ENCODE measurements at places on chromosomes 13 and 19. TPM values are rescaled to one million over a fixed set of nuclear protein-coding genes. Genes with fewer than 3 reads are reported as not detected.

DNA sequence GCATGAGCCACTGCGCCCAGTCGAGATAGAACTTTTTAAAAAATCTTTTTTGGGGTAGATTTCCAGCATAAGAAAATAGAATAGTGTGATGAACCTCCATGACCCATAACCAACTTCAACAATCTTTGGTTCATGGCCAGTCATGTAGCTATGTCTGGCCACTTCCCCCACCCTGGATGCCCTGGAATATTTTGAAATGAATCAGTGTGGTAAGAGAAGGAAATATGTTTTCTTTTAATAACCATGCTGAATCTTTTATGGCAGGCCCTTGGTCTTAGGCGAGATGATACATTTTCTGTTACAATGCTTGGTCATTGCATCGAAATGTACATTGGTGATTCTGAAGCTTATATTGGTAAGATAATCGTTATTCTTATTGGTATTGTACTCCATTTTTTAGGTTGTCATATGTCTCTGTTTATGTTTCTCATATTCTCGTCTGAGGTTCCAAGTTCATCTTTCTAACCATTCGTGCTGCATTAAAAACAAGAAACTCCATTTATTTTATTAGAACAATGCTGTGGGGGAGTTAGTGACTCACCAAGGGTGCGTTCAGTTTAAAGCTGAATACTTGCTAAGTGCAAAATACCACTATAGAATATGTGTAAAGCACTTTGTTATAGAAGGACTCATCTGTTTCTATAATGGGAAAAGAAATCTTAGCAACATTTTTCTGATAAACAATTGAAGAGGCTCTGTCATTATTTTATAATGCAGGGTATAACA lies 16.4 kb upstream of the UPF3A start:
- H3K4me3 ChIP-seq = no peak overlapping the region
- DNase-seq = no peak
- H3K27me3 ChIP-seq = no peaks in the 10 kb centered on the region
- no peak overlapping the region for H3K27ac ChIP-seq
- H3K4me1 ChIP-seq = no peaks in the 10 kb centered on the region

- no peak overlapping the region for H3K4me3 ChIP-seq
- H3K36me3 ChIP-seq = no peaks in the 10 kb centered on the region
- DNase-seq = peak; percentile 48
- no peak overlapping the region for H3K27ac ChIP-seq
- no peaks in the 10 kb centered on the region for H3K4me1 ChIP-seq
Observed at GRCh38 chr13:45879666-45880065, 28.1 kb upstream of the SIAH3 start.

The ZBTB32 gene
- 0.46 TPM for polyA plus RNA-seq

DNA sequence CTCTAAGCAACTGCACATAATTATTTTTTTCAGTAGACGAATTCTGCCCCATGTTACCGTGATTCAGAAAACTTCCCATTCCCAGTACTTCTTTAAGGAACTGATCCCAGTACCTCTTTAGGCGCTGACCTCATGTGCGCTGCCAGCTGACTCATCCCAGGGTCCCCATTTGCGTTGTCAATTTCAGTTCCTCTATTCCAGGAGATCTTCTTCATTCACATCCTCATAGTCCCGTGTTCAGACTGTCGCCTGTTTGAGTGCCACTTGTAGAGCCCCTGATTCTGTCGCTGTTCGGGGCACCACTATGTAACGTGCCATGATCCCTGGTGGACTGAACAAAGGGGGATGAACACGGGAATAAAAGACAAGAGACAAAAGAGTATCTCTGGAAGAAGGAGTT lies 16.4 kb downstream of the FPR3 start:
- no peaks in the 10 kb centered on the region for H3K36me3 ChIP-seq
- DNase-seq = no peak
- H3K4me1 ChIP-seq = peaks cover 7% of the 10 kb centered on the region
- no peak overlapping the region for H3K4me3 ChIP-seq
- no peak overlapping the region for H3K27ac ChIP-seq

DNA sequence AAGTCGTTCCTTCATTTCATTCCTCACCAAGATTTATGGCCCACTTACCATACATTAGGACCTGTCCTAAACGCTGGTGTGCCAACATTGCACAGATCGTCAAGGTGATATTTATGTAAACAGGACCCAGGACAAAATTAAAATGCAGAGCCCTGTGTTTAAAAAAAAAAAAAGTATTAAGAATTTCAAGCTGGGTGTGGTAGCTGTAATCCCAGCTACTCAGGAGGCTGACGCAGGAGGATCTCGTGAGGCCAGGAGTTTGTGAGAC lies 6.5 kb upstream of the ZNF444 start:
- peaks cover 46% of the 10 kb centered on the region for H3K4me1 ChIP-seq
- H3K27ac ChIP-seq = peak overlapping the region; percentile 5
- no peaks in the 10 kb centered on the region for H3K27me3 ChIP-seq
- no peaks in the 10 kb centered on the region for H3K36me3 ChIP-seq
- H3K4me3 ChIP-seq = no peak overlapping the region

The KLF16 gene
- polyA plus RNA-seq = 7.6 TPM

DNA sequence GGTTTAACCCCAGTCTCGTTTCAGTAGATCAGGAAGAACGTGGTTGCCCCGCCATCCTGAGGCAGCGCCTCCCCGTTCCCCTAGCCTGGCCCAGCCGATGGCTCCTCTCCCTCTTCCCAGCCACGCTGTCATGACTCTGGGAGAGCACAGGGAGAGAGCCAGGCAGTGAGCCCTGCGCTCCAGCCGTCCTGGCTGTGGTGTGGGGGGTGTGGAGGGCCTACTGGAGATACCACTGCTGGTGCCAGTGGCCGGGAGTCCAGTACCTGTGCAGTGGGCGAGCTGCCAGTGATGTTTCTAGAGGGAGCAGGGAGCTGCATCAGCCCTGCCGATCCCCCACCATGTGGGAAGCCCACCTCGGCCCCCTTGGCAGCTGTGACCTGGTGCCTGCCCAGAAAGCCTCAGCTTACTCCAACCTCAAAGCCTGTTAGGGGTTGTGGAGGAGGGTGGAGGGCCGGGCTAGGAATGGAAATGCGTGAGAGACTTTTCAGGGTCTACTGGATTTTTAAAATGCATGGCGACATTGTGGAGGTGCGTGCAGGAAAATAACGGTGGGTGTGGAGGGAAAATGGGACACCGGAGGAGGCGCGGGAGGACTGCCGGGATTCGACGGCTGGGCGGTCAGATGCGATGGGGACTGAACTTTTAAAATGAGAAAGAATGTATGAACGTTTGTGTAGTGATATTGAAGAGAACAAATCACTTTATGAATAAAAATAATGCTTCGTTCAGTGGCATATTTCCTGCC lies 4.9 kb downstream of the TEX29 start:
- H3K4me1 ChIP-seq = no peaks in the 10 kb centered on the region
- H3K4me3 ChIP-seq = no peak overlapping the region
- H3K27ac ChIP-seq = no peak overlapping the region
- no peak for DNase-seq
- H3K36me3 ChIP-seq = no peaks in the 10 kb centered on the region
- no peaks in the 10 kb centered on the region for H3K27me3 ChIP-seq

GRCh38 chr19:38383743-38384142 lies 4.1 kb downstream of the GGN start:
- H3K36me3 ChIP-seq = peaks cover 65% of the 10 kb centered on the region
- H3K27me3 ChIP-seq = peaks cover 64% of the 10 kb centered on the region
- DNase-seq = no peak
- H3K4me1 ChIP-seq = peaks cover 36% of the 10 kb centered on the region

DNA sequence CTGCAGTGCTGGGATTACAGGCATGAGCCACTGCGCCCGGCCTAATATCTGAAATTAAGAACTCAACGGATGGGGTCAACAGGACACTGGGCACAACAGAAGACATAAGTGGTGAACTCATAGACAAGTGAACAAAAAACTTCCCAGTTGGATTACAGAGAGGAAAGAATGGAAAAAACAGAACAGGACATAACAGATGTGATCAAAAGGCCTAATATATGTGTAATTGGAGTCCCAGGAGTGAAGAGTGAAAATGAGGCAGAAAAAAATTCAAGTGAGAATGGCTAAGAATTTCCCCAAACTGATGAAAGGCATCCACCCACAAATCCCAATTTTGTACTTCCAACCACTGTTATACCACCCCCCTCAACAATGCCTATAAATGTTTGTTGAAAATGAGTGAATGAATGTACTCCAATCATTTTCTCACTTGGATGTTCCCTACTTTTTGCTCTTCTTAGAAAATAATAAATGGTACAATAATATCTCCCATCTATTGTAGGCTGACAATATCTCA lies 18.3 kb upstream of the ANGPTL8 start:
- peaks cover 23% of the 10 kb centered on the region for H3K36me3 ChIP-seq
- no peak overlapping the region for H3K27ac ChIP-seq
- H3K4me1 ChIP-seq = no peaks in the 10 kb centered on the region
- no peaks in the 10 kb centered on the region for H3K27me3 ChIP-seq

The ZNF865 gene
- polyA plus RNA-seq = 5.3 TPM

GRCh38 chr19:18894254-18895037 lies 1.5 kb downstream of the CERS1 start:
- DNase-seq = peak; percentile 91
- peaks cover 9% of the 10 kb centered on the region for H3K36me3 ChIP-seq
- H3K4me1 ChIP-seq = peaks cover 13% of the 10 kb centered on the region
- peak overlapping the region; percentile 51 for H3K27ac ChIP-seq

DNA sequence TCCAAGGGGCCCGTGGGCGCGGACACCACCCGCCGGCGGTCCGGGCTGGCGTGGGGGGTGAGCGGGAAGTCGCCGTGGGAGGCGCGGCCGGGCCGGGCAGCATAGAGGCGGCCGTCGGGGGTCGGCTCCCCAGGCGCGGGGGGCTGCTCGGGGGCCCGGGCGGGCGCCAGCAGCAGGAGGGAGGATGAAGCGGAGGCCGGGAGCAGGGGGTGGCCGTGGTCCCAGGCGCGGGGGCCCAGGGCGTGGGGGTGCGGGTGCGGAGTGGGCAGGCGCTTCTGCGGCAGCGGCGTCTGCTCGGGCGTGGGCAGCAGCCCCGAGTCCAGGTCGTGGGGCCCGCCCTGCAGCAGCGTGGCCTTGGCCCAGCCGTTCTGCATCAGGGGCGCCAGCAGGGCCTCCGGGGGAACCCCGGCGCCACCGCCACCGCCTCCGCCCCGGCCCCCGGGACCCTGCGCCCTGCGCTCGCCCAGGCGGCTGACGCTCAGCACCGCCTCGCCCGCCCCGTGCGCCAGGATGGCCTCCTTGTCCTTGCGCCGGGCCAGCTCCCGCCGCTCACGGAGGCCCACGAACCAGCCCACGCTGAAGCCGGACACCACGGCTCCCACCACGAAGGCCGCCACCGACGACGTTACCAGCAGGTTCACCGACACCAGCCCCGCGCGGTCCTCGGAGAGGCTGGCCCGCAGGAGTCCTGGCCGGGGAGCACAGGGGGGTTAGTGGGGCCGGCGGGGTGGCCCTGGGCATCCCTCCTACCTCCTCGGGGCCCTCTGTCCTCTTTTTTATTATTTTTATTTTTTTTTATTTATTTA lies 4.2 kb upstream of the LRG1 start:
- H3K36me3 ChIP-seq = no peaks in the 10 kb centered on the region
- no peak overlapping the region for H3K4me3 ChIP-seq

The TSHZ3 gene
- polyA plus RNA-seq = 3.3 TPM

- peaks cover 37% of the 10 kb centered on the region for H3K36me3 ChIP-seq
- H3K4me1 ChIP-seq = peaks cover 12% of the 10 kb centered on the region
- H3K4me3 ChIP-seq = peak overlapping the region; percentile 81
- H3K27ac ChIP-seq = peak overlapping the region; percentile 85
- no peaks in the 10 kb centered on the region for H3K27me3 ChIP-seq
Observed at GRCh38 chr19:52094526-52095130, 937 bp downstream of the ZNF841 start.

The CEACAM8 gene
- polyA plus RNA-seq = 0.05 TPM

The OR7A5 gene
- polyA plus RNA-seq = not detected

The DAND5 gene
- polyA plus RNA-seq = not detected

- H3K27ac ChIP-seq = no peak overlapping the region
- no peaks in the 10 kb centered on the region for H3K36me3 ChIP-seq
- H3K4me1 ChIP-seq = peaks cover 72% of the 10 kb centered on the region
- no peak for DNase-seq
- no peak overlapping the region for H3K4me3 ChIP-seq
Observed at GRCh38 chr13:52847322-52847681, 1.1 kb downstream of the PCDH8 start.

- no peak overlapping the region for H3K27ac ChIP-seq
- DNase-seq = no peak
- H3K27me3 ChIP-seq = peaks cover 9% of the 10 kb centered on the region
- peaks cover 18% of the 10 kb centered on the region for H3K4me1 ChIP-seq
- H3K4me3 ChIP-seq = no peak overlapping the region
Observed at GRCh38 chr19:17451820-17452219, 3.4 kb upstream of the TMEM221 start.

- H3K36me3 ChIP-seq = peaks cover 37% of the 10 kb centered on the region
- no peak overlapping the region for H3K27ac ChIP-seq
- no peaks in the 10 kb centered on the region for H3K27me3 ChIP-seq
- DNase-seq = no peak
Observed at GRCh38 chr13:94620286-94620896, 18.7 kb downstream of the GPR180 start.

Measured in stomach (tissue), 19 donors.